Activated CD4-positive, alpha-beta memory T cell treated with anti-CD3 and anti-CD28 coated beads for 36 hours (primary cell): ENCODE measurements at places on chromosomes 7 and 10.

DNA sequence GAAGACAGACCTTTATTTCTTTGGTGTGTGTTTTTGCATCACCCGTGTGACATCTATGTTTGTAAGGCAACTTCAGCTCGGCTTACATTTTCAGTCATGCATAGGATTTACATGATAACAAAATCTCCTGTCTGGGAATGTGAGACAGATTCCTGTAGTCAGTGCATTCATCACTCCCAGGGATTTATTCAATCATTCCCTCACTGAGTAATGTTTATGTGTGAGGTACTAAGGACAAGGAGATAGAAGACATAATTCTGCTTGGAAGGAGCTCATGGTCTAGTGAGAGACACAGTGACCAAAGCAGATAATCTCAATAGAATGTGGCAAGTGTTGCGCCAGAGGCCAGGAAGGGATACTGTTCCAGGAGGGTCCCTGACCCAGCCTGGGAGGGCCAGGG is 35.2 kb upstream of the BMPER start:
- H3K36me3 ChIP-seq, result no peaks in the 10 kb centered on the region
- no peak overlapping the region for H3K4me3 ChIP-seq
- H3K27me3 ChIP-seq, result no peaks in the 10 kb centered on the region

DNA sequence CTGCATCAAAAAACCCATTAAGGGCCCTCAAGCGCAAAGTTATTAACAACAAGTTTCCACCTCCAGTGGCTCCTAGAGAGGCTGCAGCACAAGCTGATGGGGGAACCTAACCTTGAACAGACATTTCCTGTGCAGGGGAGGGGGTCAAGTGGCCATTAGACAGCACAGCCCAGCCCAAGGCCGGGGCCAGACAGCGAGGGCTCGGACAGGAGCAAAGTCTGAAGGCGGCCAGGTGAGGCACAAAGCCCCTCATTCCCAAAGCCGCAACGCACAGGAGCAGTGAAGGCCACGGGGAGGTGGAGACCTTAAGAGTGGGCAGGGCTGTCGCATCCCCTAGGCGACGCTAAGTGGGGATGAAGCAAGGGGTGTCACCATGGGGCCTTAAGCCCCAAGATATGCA is 73.2 kb upstream of the ZNF746 start:
- H3K36me3 ChIP-seq, result peaks cover 62% of the 10 kb centered on the region
- DNase-seq, result no peak
- no peak overlapping the region for H3K4me3 ChIP-seq
- H3K27me3 ChIP-seq, result no peaks in the 10 kb centered on the region
- no peak overlapping the region for H3K27ac ChIP-seq

DNA sequence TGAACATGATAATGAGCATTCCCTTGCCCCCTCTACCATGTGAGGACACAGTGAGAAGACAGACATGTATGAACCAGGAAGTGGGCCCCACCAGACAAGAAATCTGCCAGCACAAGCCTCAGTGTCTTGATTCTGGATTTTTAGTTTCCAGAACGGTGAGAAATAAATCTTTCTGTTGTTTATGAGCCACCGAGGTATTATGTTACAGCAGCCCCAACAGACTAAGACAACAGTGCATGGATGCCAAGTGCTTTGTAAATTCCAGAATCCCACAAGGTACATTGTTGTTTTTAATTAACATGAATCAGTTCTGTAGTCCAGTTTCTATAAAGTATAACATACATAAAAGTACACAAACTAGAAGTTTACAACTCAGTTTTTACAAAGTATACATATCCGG is 162.2 kb downstream of the ARHGAP21 start:
- no peaks in the 10 kb centered on the region for H3K36me3 ChIP-seq
- no peak for DNase-seq
- no peak overlapping the region for H3K4me3 ChIP-seq
- no peak overlapping the region for H3K27ac ChIP-seq

DNA sequence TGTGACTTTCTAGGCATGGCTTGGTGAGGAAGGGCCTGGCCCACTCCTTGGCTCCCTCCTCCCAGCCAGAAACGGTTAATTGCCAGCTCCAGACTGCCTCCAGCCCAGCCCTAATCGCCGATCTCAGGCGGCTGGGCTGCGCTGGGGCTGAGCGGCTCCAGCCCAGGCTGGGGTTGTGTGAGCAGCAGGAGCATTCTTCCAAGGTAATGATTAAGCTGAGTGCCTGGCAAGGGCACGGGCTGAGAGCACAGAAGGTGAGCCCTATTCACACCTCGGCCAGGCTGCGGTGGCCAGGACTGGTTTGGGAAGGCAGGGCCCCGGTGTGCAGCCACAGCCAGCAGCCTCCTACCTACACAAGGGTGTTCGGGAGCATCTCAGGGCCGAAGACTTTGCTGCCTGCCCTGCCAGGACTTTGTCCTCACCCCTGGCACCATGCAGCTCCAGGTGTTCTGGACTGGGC is at the start of gene TMEM72:
TSS of gene TMEM72 (plus strand) at position 257 of the 460 bp plus-strand sequence. CDS start at position 433, 176 bp downstream.
- H3K27me3 ChIP-seq, result peaks cover 5% of the 10 kb centered on the region
- H3K4me1 ChIP-seq, result peaks cover 13% of the 10 kb centered on the region
- no peak within 1 kb of the TSS for H3K27ac ChIP-seq
- H3K36me3 ChIP-seq, result no peaks in the 10 kb centered on the region
- DNase-seq, result no peak
- H3K4me3 ChIP-seq, result no peak within 1 kb of the TSS

DNA sequence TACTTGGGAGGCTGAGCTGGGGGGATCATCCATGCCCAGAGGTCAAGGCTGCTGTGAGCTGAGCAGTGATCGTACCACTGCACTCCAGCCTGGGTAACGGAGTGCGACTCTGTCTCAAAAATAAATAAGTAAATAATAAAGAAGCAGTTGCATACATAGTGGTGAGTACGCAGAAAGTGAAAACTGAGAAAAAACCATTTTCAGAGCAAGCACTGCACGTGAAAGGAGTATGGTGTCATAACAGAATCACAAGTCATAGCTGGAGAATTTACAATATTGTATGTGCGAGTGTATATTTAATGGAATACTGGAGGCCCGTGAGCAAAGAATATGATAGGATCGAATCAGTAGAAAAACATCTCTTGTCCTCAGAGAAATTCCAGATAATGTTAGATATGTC is 22.3 kb downstream of the KIAA1217 start:
- H3K27ac ChIP-seq, result no peak overlapping the region
- no peaks in the 10 kb centered on the region for H3K4me1 ChIP-seq
- H3K27me3 ChIP-seq, result peaks cover 2% of the 10 kb centered on the region
- H3K4me3 ChIP-seq, result no peak overlapping the region
- DNase-seq, result no peak
- no peaks in the 10 kb centered on the region for H3K36me3 ChIP-seq

- H3K27ac ChIP-seq, result no peak overlapping the region
- H3K36me3 ChIP-seq, result no peaks in the 10 kb centered on the region
- no peak for DNase-seq
- no peak overlapping the region for H3K4me3 ChIP-seq
- H3K27me3 ChIP-seq, result no peaks in the 10 kb centered on the region
Measured at GRCh38 chr10:83127942-83128575, 1011.2 kb upstream of the GHITM start.

GRCh38 chr7:101433688-101434087 is 71.0 kb downstream of the COL26A1 start:
- H3K27ac ChIP-seq, result no peak overlapping the region
- no peaks in the 10 kb centered on the region for H3K36me3 ChIP-seq
- DNase-seq, result no peak
- no peak overlapping the region for H3K4me3 ChIP-seq

DNA sequence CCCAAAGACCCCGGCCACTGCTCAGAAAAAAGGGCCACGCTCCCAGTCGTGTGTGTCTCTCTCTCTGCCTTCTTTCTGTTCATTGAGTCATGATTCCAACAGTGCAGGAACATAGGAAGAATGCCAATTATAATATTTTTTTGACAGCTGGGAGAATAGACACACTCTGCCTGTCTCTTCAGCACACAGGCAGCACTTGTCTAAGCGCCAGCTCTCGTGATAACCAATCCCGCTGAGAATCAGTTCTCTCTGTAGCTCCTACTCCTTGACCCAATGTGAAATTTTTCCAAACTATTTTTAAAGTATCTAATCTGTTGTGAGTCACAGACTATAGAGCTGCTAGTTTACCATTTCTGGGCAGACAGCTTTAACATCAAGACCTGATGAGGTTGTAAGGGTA is 145.7 kb upstream of the RHEB start:
- peaks cover 22% of the 10 kb centered on the region for H3K36me3 ChIP-seq
- H3K4me1 ChIP-seq, result no peaks in the 10 kb centered on the region
- no peak for DNase-seq

- no peak for DNase-seq
- H3K4me1 ChIP-seq, result no peaks in the 10 kb centered on the region
- H3K27ac ChIP-seq, result no peak overlapping the region
- no peak overlapping the region for H3K4me3 ChIP-seq
Measured at GRCh38 chr7:101106386-101106785, 20.5 kb upstream of the SERPINE1 start.
